Stimulated activated CD4-positive, alpha-beta T cell treated with anti-CD3 and anti-CD28 coated beads, Interleukin-12 subunit alpha, Interleukin-12 subunit beta, amount 100 ng/mL, for 24 hours (primary cell): ENCODE measurements at places on chromosomes 7 and 10.

DNA sequence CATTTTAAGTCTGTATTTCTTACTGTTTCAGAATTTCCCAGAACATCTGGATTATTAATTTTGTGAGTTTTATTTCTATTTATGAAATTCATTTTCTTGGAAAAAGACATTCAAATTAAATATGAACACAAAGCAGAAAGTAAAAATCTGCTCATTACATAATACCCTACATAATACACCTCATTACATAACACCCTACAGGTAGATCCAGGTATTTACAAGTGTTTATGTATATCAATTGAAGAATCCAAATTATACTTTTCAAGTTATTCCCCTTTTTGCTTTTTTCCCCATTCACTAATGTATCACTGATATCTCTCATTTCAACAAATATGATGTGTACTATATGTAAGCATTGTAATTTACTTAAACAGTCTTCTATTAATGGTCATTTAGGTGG is 129.1 kb downstream of the USP6NL start:
- no peak for DNase-seq

DNA sequence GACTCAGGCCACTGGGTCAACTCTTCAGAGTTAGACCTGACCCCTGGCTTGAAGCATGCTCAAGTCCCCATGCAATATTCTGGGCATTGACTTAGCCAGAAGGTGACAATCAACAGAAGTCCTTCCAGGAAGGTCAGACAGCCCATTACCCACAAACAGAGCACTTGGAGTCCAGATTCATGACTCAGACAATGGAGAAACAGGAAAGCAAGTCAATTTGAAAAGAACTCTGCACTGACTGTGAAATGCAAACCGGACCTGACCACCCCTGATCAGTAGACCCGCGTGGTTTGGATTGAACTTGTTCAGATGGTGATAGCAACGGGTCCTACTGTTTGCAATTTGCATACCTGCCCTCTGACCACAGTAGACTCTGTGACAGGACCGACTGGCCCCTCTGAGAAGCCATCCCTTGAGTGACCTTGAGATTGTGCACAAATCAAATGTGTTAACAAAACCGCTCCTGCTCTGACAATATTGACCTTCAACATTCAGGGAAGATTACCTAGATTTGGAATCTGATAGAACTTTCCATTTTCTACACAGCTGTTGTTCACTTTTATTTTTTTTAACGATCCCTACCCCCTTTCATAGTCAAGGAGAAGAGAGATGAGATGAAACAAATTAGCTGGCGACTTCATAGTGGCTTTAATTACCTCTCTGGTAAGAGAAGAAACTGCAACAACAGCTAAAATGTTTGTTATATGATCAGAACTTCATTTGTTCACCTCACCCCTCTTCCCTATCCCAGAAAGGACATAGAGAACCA is 138.7 kb downstream of the NRP1 start:
- no peak for DNase-seq

DNA sequence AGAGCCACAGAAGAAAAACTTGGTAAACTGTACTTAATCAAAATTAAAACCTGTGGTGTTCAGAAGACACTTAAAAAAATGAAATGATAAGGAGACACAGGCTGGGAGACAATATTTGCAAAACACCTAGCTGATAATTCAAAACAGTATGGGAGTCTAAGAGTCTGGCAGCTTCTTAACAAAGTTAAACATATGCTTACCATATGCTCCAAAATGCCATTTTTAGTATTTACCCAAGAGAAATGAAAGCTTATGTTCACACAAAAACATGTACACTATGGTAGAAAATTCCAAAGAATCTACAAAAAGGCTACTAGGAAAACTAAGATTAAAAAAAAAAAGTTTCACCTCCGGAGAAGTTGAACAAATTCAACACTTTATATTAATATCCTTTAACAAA is 48.6 kb downstream of the ITGB1 start:
- DNase-seq, result no peak

- no peak for DNase-seq
Observed at GRCh38 chr7:121544726-121545125, 148.6 kb upstream of the FAM3C start.

GRCh38 chr10:51255381-51255780 is 181.1 kb downstream of the PRKG1 start:
- no peak for DNase-seq

GRCh38 chr10:49273082-49273465 is 25.9 kb upstream of the C10orf71 start:
- no peak for DNase-seq

GRCh38 chr10:110013630-110014293 is 6.0 kb downstream of the ADD3 start:
- no peak for DNase-seq

GRCh38 chr10:14010101-14010558 is 320.6 kb downstream of the FRMD4A start:
- DNase-seq, result no peak
